Fibroblast of the conjunctiva (primary cell): ENCODE measurements at places on chromosomes 13 and 19.

DNA sequence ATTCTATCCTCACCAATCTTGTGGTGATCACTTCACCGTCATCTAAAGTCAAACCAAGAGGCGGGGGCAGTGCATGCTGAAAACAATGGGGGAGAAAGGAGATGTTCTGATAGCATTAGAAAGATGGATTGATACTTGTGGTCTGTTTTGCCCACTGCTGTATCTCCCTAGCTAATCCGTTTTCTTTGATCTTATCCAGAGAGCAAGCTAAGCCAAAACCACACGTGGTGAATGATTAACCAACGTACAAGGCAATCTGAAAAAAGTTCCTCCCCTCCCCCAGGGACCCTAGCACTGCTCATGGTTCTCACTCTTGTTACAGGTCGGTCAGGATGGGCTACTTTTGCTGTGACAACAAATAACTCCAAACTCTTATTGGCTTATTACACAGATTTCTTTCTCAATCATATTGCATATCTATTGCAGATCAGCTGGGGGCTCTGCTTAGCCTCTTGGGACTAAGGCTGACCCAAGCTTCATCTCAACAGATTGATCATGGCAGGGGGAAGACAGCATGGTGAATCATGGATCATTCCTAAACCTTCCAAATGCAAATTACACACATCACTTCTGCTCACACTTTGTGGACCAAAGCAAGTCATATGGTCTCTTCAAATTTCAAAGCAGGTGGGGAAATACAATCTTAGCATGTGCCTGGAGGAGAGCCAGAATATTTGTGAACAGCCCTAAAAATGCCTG lies 11.9 kb upstream of the C13orf42 start:
- DNase-seq = no peak

- DNase-seq = no peak
These were observed 2.8 kb downstream of the ZFP36 start for GRCh38 chr19:39409208-39410016.

GRCh38 chr13:75263741-75264407 lies 218.1 kb downstream of the TBC1D4 start:
- DNase-seq = no peak

DNA sequence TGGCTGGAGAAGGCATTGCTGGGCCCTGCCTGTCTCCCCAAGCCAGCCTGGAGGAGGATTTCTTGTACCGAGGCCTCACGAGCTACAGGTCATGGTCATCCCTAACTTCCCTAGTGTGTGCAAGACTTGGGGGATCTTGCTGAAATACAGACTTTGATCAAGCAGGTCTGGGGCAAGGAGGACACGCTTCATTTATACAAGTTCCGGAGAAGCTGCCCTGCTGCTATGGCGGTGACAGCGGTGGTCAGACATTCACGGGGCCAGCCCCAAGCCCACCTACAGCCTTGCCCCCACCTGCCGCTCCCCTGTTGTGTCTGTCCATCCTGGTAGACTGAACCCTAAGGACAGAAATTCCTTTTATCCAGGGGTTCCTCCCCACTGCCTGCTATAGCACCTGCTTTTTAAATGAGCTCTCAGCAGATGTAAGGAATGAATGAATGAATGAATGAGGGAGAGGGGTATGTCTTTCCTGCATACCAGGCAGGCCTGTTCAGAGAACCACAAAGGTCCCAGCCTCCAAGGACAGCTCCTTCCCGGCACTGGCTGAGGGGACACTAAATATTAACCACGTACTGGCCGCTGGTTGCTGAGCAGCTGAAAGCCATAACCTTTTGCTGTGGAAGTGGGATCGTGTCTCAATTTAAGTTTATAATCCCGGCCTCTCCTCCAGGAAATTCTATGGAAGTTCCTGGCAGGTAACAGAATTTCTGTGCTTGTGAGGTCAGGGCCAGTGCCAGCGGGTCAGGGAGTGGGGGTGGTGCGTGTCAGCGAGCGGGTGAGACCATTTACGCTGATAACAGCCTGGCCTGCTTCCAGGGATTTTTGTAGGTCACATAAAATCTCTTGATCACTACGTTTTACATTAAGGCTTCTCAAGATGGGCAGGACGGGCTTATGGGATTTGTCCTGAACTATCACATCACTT lies 27.1 kb downstream of the TSSK6 start:
- no peak for DNase-seq

GRCh38 chr19:45100846-45101252 lies 7.9 kb downstream of the PPP1R37 start:
- DNase-seq = no peak

- DNase-seq = no peak
These were observed 8.5 kb downstream of the ACTMAP start for GRCh38 chr19:40741527-40742390.

- no peak for DNase-seq
These were observed 10.7 kb downstream of the ANO8 start for GRCh38 chr19:17323964-17324332.

DNA sequence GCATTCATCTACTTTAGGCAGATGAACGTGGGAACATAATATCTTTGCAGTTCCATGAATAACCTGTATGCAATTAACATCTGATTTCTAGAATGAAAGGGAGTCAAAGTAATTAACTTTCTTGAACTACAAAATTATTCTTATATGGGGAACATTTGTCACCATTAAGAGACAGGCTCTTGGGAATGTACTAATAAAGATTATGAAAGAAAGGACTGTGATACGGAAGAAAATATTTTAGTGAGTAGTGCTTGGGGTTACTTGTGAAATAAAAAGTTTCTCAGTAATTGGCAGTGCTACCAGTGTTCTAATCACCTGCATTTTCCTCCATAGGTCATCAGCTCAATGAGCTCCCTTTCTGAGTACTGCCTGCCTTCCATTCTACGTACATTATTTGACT lies 85.4 kb downstream of the FRY start:
- no peak for DNase-seq

DNA sequence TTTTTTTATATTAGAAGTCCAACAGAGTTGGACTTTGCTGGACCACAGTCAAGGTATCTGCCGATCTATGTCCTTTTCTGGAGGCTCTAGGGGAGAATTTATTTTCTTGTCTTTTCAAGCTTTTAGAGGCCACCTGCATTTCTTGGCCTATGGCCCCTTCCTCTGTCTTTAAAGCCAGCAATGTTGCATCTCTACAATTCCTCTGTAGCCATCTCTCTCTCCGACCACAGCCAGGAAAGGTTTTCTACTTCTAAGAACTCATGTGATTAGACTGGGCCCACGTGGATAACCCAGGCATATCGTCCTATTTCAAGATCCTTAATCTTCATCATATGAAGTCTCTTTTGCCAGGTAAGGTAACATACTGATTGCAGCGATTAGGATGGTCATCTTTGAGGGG lies 43.5 kb upstream of the RGCC start:
- DNase-seq = no peak

GRCh38 chr19:2325281-2326046 lies 2.9 kb downstream of the LSM7 start:
- no peak for DNase-seq

DNA sequence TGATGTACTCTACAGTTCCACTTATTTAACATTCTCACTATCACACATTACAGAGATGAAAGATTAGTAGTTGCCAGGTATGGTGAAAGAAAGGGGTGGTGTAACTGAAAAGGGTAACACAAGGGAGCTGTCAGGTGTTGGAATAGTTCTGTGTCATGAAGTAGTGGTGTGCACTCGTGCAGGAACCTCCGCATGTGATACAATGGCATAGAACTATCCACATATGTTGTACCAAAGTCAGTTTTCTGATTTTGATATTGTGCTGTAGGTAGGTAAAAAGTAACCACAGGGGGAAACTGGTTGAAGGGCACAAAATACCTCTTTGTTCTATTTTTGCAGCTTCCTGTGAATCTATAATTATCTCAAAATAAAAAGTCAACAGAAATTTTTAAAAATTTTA lies 24.4 kb upstream of the RPL21 start:
- DNase-seq = no peak

DNA sequence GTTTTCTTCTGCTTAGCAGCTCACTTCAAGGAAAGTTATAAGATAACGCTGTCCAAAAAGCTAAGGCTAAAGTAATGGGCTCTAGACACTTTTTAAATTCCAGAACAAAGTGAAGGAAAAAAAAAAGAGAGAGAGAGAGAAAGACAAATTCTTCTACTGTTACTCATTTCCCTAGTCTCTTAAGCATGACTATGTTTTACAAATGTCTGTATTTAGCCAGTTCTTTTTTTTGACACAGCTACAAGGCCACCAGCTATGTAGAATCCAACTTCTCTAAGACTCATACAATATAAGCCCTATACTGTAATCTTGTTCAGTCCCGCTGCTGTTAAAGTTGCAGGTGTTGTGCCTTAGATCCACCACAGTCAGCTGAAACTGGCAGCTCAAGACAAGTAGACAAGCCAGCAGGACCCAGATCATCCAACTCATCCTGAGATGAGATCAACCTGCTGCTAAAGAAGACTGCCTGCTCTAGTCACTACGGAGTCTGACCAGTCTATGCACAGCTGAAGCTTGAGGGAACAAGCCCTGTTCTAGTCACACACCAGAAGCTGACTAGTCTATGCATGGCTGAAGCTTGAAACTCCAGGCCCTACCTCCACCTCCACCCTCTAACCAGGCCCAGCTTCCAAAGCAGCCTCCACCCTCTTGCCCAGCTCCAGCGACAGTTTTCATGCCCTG lies 10.3 kb upstream of the ZNF83 start:
- no peak for DNase-seq

GRCh38 chr19:19054939-19055440 lies 8.8 kb upstream of the SLC25A42 start:
- DNase-seq = no peak

GRCh38 chr13:41821238-41821594 lies 139.7 kb downstream of the VWA8 start:
- no peak for DNase-seq

- no peak for DNase-seq
These were observed 13.8 kb downstream of the SIPA1L3 start for GRCh38 chr19:37920591-37921450.

DNA sequence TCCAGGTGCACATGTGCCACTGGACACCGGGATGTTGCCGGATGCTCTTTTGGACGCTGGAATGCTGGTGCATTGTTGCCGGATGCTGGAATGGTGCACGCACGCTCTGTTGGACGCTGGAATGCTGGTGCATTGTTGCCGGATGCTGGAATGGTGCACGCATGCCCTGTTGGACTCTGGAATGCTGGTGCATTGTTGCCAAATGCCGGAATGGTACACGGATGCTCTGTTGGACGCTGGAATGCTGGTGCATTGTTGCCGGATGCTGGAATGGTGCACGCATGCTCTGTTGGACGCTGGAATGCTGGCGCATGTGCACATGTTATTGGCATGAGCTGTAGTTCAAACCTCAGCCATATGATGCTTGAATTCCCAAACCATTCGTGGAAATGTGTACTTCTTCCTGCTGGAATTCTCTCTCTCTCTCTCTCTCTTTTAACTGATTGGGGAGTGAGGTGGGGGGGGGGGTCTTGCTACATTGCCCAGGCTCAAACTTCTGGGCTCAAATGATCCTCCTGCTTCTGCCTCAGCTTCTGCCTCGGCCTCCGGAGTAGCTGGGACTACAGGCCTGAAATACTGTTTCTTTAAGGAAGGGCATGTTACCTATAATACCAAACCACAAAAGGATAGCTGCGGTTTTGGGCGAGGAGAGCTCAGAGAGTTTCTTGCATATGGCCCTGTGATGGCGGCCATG lies 1.2 kb upstream of the MCF2L start:
- DNase-seq = no peak

DNA sequence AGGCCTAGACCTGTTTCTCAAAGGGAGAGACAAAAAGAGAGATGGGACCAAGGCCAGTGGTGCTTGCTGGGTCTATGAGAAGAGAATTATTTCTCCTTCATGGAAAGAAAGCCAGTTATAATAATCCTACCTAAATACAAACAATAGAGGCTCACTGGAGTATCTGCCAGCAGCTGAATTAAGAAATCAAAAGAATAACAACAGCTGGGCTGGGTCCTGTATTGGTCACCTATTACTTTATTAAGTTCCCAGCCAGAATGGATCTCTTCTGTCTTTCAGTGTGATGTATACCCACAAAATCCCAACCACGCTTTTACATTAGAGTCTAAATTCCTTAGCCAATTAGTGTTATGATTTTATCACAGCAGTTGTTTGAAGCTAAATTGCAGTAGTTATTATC lies 297.8 kb upstream of the DACH1 start:
- DNase-seq = no peak

DNA sequence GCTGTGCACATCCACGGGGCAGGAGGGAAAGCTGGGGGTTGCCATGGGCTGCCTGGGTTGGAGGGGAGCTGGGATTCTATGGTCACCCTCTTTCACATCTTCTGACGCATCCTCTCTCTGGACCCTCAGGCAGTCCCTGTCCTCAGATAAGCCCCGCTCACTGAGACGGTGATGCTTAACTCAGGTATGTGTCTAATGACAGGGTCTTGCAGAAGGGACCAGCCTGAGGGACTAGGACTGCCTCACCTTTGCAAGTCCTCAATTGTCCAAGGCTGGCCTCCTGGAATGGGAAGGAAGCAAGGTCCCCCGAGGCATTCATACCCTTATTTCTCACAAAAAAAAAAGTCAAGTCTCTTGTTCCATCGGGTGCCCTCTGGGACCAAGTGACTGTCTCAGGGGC lies 37.7 kb upstream of the CCNE1 start:
- no peak for DNase-seq

DNA sequence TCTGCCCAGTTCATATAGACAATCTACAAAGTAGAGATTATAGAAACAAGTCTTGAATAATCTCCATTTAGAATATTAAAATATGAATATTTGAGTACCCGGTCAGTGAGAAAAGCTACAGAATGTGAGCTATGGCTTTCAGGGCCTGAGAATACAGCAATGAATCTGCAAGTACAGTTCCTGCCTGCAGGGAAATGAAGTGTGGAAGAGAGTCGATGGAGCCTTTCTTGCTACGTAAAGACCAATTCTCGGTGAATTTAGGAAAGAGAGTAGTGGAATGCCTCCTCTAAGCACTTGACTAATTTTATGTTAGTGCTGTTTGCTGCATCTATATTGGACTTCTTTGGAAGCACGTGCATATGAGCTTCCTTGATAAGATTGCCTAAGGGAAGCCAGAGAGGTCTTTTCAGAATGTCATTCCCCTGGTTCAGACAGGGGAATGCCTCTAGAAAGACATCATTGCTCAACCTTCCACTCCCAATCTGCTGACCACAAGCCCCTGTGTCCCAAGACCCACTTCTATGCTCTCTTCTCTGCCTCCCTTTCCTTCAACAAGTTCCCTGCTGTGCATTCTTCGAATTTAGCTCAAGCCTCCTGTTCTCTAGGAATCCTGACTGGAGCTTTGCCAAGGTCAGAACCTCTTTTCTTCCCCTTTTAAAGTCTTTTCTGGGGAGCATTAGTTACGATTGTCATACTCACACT lies 41.9 kb downstream of the GPC6 start:
- no peak for DNase-seq

GRCh38 chr19:50534478-50534877 lies 20.8 kb upstream of the ASPDH start:
- no peak for DNase-seq
